ENCODE measurements at places on chromosomes 4 and X. TPM values are rescaled to one million over a fixed set of nuclear protein-coding genes. Genes with fewer than 3 reads are reported as not detected.

The RASSF6 gene
- 0.89 TPM for total RNA-seq

The TEC gene
- 5.5 TPM for total RNA-seq

The ADGRG4 gene
- total RNA-seq, result not detected

The CITED1 gene
- 4.9 TPM for total RNA-seq

The PGRMC2 gene
- total RNA-seq, result 58.7 TPM

The PAGE2 gene
- total RNA-seq, result not detected
